ENCODE measurements at places on chromosomes 12 and 14.

- DNase-seq: no peak
These were observed 141.8 kb downstream of the ZFP36L1 start for GRCh38 chr14:68651075-68651474.

- no peak for DNase-seq
These were observed 146.3 kb downstream of the SCARB1 start for GRCh38 chr12:124717318-124717717.

DNA sequence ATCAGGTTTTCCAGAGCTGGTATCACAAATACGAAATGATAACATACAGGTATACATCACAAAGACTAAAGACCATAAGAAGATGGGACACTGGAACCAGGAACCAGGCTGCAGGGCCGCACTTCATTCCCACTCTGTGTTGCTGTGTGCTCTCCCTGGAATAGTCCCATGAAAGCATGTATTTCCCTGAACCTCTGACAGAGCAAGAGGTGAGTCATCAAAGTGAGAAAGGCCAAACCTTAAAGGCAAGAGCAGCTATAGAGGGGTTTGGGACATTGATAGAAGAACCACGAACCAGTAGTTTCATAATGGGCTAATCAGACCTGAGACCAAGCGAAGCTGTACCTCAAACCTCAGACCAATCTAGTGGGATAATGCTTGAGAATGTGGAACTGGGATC, 283.0 kb upstream of the PRKD1 start:
- peak; percentile 22 for DNase-seq

GRCh38 chr12:60197589-60197988, 601.8 kb downstream of the SLC16A7 start:
- peak; percentile 41 for DNase-seq

GRCh38 chr12:110726028-110726427, 16.7 kb downstream of the PPP1CC start:
- no peak for DNase-seq

GRCh38 chr12:16658699-16659098, 52.7 kb upstream of the LMO3 start:
- DNase-seq: no peak

DNA sequence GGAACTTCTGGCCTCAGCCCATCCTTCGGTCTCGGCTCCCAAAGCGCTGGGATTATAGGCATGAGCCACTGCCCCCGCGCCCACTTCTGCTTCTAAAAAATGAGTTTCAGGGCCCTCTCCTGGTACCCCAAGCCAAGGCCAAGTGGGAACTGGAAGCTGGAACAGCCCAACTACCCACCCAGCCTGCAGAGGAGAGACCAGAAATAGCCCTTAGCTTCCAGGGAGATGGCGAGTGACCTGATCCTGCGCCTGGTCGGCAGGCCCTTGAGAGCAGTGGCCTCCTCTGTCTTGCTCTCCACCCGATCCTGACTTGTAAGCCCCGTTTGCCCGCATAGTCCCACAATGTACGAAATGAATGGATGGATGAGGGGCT, 31.2 kb upstream of the PLEKHG6 start:
- DNase-seq: no peak

DNA sequence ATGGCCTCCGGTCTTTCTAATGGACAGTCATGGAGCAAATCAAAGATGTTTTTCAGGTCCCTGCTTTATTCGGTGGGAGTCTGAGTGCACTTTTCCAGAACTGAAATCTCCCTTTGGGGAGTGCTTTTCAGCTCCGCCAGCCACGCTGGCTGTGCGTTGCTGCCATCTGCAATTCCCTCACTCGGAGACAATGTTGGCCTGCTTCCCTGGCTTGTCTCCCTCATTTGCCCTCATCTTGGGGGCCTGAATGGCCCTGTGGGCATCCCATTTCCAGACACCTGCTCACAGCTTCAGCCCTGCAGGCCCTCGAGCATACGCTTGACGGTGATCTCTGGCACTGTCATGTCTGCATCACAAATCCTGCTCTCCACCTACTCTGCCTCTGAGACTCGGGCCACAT, 103.8 kb downstream of the CCDC92 start:
- no peak for DNase-seq

DNA sequence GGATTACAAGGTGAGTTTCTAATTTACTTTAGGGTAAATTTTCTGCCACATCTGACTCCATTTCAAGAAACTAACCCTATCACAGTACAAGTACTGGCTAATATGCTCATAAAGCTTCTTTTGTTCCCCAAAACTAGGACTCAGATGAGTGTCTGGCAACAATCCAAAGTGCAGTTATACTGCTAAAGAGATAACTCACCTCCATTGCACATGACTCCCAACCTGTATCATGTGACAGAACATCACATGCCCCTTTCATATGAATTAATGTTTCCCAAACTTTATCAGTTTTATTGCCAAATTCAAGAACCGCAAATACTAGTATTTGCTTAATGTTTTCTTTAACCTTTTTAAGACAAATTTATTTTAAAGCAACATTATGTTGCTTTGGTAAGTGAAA, 3.9 kb upstream of the PPP1R12A start:
- no peak for DNase-seq

GRCh38 chr14:89117012-89117411, 292.6 kb downstream of the TTC8 start:
- DNase-seq: no peak

- DNase-seq: no peak
These were observed 39.4 kb upstream of the PPP2R5C start for GRCh38 chr14:101721951-101722661.

DNA sequence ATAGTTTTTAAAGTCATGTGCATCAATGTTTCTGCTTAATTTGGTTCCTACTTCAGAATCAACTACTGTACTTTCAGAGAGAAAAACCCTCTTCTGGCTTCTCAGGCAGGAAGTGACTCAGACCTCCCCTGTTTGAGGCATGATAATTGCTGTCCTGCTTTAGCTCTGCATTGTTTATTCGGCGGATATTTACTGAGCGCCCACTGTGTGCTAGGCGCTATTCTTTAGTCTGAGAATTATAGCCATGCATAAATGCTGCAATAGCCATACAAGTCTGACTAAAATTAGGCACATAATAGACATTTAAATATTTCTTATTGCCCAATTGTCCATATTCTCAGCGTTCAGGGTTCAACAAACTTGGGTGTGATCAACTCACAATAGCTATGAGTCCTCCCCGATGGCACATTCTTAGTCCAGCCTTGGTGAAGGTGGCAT, 6.1 kb upstream of the AMIGO2 start:
- DNase-seq: peak; percentile 77

DNA sequence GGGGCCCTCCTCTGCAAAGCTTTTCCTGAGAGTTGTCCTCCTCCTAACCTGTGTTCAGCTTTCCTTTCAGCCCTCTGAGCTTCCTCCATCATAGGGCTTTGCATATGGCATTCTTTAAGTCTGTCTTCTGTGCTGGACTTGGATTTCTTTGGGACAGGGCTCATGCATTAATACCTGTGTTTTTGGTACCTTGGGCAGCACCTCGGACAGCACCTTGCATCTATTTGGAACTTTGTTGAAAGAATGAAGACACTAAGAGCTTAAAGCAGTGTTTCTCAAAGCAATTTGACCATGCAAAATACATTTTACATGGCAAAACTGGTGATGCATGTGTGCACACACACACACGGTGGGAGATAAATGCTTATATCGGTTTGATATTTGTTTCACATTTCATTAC, 115.0 kb upstream of the SRRM4 start:
- DNase-seq: no peak

GRCh38 chr14:93946541-93947090, 19.5 kb downstream of the FAM181A start:
- DNase-seq: peak; percentile 46

DNA sequence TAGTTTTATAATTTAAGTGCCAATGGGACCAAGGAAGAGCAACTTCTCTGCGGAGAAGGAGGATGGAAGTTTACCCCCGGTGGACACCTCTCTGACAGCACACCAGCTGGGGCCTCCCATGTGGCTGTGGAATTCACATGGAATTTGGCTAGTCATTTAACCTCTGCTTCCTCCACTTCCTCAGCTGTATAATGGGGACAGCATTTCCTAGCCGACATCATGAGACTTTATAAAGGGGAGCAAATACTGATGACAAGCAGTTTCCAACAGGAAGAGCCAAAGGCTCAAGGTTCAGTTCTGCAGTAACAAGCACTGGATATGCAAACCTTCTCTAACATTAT, 7.5 kb downstream of the DUSP6 start:
- no peak for DNase-seq
